ENCODE measurements at places on chromosomes 3 and 15.
A peak's percentile ranks its signal among the peaks of the same experiment; 100 is the strongest.

DNA sequence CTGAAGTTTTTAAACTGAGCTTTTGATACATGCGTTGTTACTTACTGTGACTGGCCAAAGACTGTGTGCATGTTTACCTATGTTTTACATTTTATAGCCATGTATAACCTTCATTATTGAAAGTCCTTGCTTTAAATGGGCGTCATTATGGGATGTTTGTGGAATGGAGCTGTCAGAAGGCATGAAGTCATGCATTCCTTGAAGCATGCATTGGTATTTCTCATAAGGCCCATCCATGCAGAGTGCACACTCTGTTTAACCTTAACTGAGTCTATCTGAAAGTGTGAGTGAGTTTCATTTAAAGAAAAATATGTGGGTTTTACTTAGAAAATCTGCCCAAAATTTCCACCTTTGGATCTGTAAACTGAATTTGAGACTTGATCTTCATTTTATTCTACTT, 51.1 kb downstream of the PSMD6 start:
- DNase-seq, result no peak

DNA sequence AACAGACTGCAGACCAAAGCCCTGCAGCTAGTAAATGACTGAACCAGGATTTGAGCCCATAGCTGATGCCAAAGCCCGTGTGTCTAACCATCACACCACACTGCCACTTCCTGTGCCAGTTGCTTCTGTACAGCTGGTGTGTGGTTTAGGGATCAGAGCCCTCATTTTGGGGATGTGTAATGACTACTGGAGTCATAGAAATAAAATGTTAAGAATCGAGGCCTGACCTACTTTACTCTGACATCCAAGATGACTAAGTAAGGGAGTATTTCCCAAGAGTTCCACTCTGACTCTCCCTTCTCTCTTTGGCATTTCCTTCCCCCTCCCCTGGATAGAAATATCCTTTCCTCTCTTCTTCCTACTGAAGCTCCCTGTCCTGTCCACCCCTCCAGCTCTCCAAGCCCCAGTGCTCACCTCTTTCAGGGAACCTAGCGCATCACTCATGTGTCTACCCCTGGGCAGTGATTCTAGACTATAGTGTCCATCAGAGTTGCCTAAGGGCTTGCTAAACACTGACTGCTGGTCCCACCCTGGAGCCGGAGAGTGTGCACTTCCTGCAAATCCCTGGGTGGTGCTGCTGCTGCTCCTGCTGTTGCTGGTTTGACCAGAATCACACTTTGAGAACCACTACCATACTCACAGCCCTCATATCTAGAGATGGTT, 53.8 kb downstream of the MGLL start:
- DNase-seq, result peak; percentile 79

DNA sequence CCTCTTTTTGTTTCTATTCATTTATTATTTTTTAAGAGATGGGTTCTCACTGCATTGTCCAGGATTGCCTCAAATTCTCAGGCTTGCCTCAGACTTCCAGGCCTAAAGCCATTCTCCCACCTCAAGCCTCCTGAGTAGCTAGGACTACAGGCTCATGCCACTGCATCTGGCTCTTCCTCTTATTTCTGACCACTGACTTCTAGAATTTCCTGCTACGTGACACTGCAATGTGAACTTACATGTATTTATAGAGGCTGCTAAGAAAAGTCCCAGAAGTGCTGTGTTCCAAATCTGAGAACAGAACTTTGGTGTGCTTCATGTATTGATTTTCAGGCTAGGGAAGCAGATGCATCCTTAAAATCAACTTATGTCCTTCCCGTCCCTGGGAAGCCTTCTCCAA, 407.4 kb downstream of the RSL24D1 start:
- no peak for DNase-seq

DNA sequence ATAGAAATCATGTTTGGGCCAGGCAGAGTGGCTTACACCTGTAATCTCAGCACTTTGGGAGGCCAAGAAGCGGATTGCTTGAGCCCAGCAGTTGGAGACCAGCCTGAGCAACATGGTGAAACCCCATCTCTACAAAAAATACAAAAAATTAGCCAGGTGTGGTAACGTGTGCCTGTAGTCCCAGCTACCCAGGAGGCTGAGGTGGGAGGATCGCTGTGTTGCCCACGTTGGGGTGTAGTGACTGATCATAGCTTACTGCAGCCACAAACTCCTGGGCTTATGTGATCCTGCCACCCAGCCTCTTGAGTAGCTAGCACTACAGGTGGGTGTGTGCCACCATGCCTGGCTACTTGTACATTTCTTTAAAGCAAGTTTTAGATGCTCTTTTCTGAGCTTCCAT, 114.3 kb downstream of the WDR76 start:
- no peak for DNase-seq

GRCh38 chr3:129609591-129610182, 3.2 kb upstream of the PLXND1 start:
- no peak for DNase-seq

GRCh38 chr15:101025896-101026631, 106.9 kb downstream of the LRRK1 start:
- DNase-seq, result no peak

DNA sequence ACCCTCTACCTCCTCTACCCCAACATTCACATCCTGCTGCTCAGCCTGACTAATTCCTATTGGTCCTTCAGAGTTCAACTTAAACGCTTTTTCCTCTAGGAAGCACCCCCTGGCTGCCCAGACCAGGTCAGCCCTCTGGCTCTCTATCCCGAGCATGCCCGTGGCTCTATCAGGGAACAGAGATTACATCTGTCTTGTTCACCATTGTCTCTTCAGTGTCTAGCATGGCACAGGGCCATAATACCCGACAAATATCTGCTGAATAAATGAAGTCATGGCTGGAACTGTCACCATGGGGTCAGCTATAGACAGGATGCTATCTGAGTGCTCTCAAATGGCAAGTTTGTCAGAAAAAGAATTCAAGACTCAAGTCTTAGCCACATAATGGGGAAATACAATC, 296.9 kb upstream of the CHRNA7 start:
- no peak for DNase-seq

- peak; percentile 41 for DNase-seq
Observed at GRCh38 chr15:85329561-85330422, 50.6 kb upstream of the AKAP13 start.

DNA sequence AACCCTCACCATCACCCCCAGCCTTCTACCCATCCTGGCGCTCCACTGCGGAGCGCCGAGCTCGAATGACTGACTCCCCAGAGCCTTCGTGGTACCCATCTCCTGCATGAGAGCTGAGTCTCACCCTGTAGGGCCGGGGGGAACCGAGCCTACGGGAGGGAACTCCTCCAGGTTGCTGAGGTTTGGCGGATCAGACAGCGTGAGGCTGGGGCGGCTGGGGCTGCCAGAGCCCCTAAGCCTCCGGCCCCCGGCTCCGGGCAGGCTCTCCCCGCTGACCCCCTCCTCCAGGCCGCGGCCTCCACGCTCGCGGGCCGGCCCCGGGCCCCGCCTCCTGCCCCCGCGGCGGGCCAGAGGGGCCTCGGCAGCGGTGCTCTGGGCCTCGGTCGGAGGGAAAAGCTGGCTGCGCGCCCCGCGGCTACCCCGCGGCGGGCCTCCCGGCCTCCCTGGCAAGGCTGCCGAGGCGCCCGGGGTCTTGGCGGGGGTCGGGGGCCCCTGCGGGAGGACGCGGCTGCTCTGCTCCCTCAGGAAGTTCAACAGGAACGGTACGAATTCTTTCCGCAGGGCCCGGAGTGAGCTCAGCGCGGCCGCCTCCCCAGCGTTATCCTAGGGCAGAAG, 643 bp downstream of the CDAN1 start:
- DNase-seq, result no peak

GRCh38 chr3:125072301-125072700, 16.5 kb upstream of the HEG1 start:
- no peak for DNase-seq

GRCh38 chr15:88828791-88829190, 25.6 kb downstream of the ACAN start:
- DNase-seq, result no peak

- DNase-seq, result peak; percentile 57
Observed at GRCh38 chr15:98799461-98800390, 151.4 kb downstream of the IGF1R start.

GRCh38 chr3:100269410-100270214, 8.8 kb downstream of the TBC1D23 start:
- no peak for DNase-seq

- DNase-seq, result no peak
Observed at GRCh38 chr3:155097009-155097349, 16.9 kb downstream of the MME start.

- no peak for DNase-seq
Observed at GRCh38 chr15:71627188-71627587, 183.2 kb upstream of the NR2E3 start.

GRCh38 chr3:122941228-122942206, 86.0 kb downstream of the SEMA5B start:
- no peak for DNase-seq

DNA sequence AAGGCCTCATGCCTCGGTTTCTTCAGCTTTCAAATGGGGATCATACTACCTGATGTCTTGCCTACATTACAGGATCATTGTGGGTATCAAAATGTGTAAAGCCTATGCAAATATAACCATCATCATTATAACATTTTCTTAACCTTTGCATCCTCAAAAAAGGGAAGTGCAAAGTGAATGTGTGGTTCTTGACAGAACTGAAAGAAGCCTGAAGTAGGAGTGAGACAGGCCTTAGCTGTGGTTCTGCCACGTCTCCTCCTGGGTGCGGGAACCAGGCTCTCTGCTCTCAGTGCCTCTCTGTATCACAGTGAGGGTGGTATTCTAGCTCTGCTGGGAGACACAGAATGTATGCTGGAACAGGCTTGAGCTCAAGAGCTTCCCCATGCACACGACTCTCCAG, 316.9 kb upstream of the ICE2 start:
- no peak for DNase-seq

- no peak for DNase-seq
Observed at GRCh38 chr15:44136991-44137477, 58.0 kb downstream of the FRMD5 start.

DNA sequence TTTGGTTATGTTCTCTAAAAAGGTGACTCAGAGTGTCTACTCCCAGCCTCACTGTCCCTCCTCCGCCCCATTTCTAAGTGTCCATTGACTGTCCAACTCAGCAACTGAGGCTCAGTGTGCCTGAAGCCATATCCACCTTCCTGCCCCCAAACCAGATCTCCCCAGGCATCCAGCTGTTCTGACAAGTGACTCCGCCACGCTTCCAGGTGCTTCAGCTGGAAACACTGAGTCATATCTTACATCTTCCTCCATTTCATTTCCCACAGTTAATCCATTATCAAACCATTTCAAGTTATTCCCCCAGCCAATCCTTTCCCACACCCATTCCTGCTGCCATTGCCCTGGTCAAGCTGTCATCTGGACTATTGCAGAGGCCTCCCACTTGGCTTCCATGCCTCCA, 17.1 kb downstream of the MAGEF1 start:
- no peak for DNase-seq

DNA sequence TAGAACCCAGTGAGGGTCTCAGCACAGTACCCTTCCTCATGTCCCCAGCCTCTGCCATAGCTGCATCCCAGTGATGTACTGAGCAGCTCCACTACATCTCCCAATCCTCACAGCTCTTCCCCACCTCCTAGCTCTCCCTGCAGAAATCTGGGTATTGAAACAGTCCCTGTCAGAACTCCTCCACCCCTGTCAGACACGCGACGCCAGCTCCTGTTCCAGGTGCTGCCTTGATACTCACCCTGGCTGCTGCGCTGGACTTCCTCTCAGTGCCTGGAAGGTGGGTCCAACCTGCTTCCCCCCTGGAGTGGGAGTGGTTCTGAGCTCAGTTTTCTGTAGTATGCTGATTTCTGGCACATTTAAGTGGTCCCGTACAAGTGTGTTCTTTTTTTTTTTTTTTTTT, 160.9 kb upstream of the SLCO3A1 start:
- no peak for DNase-seq

GRCh38 chr3:101131767-101132166, 138.5 kb upstream of the ABI3BP start:
- DNase-seq, result peak; percentile 22

- no peak for DNase-seq
Observed at GRCh38 chr15:62026487-62027262, 33.6 kb downstream of the VPS13C start.

- no peak for DNase-seq
Observed at GRCh38 chr3:109921509-109921908, 584.2 kb upstream of the DPPA4 start.

DNA sequence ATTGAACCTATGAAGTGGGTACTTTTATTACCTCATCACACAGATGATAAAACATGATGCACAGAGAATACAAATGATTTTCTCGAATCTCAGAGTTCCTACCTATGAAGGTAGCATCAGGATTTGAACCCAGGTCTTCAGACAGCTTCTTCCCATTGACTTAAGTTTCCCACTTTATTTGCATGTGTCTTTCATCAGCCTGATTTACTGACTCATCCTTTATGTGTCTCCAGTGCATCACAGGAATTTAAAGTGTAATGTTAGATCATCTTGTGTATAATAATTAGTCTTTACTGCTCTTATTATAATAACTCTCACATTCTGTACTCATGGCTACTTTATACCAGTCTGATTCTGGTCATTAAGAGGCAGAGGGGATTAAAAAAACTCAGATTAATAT, 449.4 kb upstream of the SUCLG2 start:
- DNase-seq, result no peak

- DNase-seq, result no peak
Observed at GRCh38 chr3:86801066-86801465, 189.9 kb downstream of the VGLL3 start.

DNA sequence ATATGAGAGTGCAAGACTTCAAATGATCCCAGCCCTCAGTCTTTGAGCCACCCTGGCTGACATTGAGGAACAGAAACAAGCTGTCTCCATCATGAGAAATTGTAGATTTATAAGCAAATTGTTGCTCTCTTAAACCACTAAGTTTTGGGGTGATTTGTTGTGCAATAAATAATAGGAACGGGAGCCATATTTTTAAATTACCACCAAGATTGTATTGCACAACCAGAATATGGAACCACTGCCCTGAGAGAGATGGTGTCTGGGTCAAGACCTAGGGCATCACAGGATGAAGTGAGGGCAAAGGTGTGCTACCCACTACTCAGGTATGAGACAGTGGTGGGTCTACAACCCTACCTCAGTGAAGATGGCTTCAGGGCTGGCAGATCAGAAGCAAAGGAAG, 2.3 kb upstream of the CFAP92 start:
- DNase-seq, result no peak

GRCh38 chr3:189530822-189531221, 100.4 kb upstream of the TP63 start:
- no peak for DNase-seq

- no peak for DNase-seq
Observed at GRCh38 chr15:88108991-88109390, 147.5 kb downstream of the NTRK3 start.

DNA sequence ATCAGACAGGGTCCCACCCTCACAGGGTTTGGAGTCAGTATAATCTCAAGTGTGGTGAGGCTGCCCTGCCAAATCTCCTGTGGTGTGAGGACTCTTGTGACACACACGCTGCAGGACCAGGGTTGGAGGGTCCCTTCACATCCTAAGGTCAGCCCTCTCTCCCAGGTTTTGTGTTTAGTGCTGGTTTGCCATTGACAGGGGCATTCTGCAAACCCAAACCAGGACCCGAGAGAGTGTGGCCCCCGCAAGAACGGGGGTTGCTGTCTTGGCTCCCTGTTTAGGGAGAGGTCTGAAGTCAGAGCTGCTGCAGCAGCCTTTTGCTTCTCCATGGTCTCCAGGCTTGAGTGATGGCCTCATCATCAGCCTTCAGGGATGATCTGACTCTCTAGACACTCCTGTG, 14.7 kb downstream of the FAM107A start:
- no peak for DNase-seq

All from HT-29 (cell line).